ENCODE measurements at places on chromosomes 16 and 17.
A peak's percentile ranks its signal among the peaks of the same experiment; 100 is the strongest.

GRCh38 chr17:30345527-30346075 lies 11.7 kb upstream of the TMIGD1 start:
- DNase-seq, result no peak

- no peak for DNase-seq
Observed at GRCh38 chr17:5533486-5534315, 47.3 kb downstream of the MIS12 start.

- DNase-seq, result no peak
Observed at GRCh38 chr17:80833952-80834892, 157.4 kb upstream of the CHMP6 start.

- no peak for DNase-seq
Observed at GRCh38 chr17:44627513-44628242, 28.6 kb upstream of the MEIOC start.

GRCh38 chr16:74749291-74750055 lies 25.1 kb downstream of the FA2H start:
- DNase-seq, result no peak

GRCh38 chr17:57875290-57876022 lies 25.6 kb upstream of the MRPS23 start:
- DNase-seq, result no peak

- DNase-seq, result no peak
Observed at GRCh38 chr16:4414187-4414917, 2.0 kb downstream of the CORO7 start.

GRCh38 chr17:2695243-2695960 lies 16.2 kb downstream of the CLUH start:
- DNase-seq, result no peak

- no peak for DNase-seq
Observed at GRCh38 chr16:50580180-50580798, 32.1 kb downstream of the NKD1 start.

- no peak for DNase-seq
Observed at GRCh38 chr17:3963237-3964201, 718 bp downstream of the ATP2A3 start.

DNA sequence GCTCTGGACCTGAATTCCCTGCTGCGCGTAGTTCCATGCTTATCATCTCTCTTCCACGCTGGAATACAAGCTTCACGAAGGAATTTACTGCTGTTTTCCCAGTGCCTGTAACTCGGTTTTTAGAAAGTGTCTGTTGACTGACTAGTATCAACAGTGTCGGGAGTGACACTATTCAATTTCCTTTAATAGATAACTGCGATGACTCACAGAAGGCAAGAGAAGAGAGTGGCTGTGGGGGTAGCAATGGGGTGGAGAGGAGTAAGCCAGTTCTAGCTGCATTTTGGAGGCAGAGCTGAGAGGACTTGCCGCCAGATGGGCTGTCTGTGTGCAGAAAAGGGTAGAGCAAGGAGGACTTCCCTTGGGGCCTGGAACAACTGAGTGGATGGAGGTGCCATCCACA lies 25.2 kb downstream of the B4GALNT2 start:
- DNase-seq, result no peak

DNA sequence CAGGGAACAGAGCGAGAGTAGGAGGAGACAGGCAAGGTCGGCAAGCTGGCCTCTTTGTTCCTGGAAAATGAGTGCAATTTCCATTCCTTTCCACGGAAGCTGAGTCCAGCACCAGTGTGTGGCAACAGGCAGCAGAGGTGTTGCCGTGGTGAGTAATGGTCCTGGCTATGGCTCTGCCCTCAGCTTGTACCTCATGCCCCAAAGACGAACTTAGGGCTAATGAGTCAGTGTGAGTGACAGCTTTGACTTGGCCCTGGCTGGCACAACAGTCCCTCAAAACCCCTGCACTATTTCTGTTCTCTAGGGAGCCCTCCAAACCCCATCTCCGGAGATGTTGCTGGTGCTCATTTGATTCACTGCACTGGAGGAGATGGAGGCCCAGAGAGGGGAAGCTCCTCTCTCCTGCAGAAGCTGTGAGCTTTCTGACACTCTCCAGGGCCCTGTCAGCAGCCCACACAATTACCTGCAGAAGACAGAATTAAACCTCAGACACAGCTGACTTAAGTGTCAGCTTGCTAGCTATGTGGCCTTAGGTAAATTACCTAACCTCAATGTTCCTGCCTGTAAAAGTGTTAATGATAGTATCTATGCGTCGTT lies 129.9 kb downstream of the TMEM132E start:
- DNase-seq, result no peak

DNA sequence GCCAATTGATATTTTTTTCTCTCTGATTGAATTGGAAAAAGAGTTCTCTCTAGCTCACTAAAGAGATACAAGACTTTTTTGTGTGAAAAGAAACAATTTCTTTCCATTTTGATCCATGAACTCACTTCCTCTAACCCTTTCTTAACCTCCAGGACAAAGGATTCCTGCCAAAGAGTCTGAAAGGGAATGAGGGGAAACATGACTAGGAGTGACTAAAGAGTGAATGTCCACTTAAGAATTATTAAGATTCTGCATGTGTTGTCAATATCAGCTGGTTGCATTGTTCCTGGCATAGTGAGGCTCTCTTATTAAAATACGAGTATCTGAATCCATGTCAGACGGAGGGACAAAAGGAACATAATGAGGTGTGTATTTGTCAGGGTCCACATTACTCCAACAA lies 344.7 kb downstream of the GRIN2A start:
- no peak for DNase-seq

DNA sequence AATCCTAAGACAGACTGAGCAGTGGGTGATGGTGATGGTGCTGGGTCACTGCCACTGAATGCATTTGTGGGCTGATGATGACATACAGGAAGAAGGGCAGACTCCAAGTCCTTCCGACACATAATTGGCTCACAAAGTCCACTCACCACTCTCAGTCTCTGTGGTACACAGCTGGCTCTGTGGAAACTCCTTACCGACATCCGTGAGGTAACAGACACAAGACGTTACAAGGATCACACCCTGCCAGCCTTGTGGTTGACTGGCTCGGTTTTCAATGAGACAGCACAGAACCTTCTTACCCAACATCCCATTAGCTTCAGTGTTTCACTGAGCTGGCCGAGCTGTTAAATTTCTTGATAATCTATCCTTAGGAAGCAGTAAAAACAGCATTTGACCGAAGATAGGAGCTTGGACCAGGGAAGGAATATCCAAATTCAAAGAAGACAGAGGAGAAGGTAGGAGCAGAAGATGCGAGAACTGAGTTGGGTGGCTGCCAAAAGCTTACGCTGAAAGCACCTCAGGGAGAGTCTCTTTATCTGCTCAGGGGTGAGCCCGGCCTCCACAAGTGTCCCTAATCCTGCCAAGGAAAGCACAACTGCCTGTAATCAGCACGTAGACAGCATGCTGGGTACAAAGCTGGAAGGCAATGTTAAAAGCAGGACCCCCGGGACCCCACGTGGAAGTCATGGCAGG lies 5.5 kb upstream of the MXRA7 start:
- DNase-seq, result no peak

- DNase-seq, result no peak
Observed at GRCh38 chr17:42775534-42776098, 2.4 kb downstream of the VPS25 start.

DNA sequence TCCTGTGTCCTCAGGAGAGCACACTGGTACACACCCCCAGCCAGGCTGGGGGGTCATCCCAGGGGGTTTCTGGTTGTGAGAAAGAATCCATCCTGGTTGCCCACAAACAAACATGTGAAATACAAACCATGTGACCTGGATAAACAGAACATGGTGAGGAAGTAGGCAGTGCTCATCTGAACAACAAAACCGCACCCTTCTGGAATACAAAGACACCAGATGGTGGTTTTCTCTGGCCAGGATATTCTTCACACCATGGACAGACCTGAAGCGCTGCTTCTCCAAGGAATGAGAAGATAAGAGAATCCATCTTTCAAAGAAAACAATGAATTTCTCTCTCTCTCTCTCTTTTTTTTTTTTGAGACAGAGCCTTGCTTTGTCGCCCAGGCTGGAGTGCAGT lies 302.3 kb downstream of the SLC39A11 start:
- DNase-seq, result no peak

GRCh38 chr17:33072421-33073161 lies 80.9 kb downstream of the SPACA3 start:
- no peak for DNase-seq

DNA sequence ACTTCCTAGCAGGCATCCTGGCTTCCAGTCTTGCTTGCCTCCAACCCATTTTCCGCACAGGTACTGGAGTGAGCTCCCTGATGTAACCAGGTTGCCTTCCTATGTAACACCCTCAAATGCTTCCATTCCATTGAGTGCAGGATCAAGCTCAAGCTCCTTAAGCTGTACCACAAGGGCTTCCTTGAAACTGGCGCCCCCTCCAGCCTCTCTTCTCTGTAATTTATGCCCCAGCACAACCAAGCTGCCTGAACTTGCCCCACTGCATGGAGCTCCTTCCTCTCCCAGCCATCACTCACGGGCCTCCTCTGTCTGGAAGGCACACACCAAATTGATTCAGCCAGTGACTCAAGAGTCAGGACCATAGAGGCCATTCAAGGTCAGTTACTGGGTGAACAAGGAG lies 234.8 kb upstream of the RPL38 start:
- DNase-seq, result no peak

- DNase-seq, result no peak
Observed at GRCh38 chr17:72409405-72410002, 288.7 kb downstream of the SOX9 start.

GRCh38 chr16:75258807-75259141 lies 7.3 kb upstream of the BCAR1 start:
- DNase-seq, result no peak

GRCh38 chr17:16936536-16937310 lies 35.2 kb downstream of the TNFRSF13B start:
- no peak for DNase-seq

- no peak for DNase-seq
Observed at GRCh38 chr17:77189148-77189547, 48.4 kb downstream of the SEC14L1 start.

DNA sequence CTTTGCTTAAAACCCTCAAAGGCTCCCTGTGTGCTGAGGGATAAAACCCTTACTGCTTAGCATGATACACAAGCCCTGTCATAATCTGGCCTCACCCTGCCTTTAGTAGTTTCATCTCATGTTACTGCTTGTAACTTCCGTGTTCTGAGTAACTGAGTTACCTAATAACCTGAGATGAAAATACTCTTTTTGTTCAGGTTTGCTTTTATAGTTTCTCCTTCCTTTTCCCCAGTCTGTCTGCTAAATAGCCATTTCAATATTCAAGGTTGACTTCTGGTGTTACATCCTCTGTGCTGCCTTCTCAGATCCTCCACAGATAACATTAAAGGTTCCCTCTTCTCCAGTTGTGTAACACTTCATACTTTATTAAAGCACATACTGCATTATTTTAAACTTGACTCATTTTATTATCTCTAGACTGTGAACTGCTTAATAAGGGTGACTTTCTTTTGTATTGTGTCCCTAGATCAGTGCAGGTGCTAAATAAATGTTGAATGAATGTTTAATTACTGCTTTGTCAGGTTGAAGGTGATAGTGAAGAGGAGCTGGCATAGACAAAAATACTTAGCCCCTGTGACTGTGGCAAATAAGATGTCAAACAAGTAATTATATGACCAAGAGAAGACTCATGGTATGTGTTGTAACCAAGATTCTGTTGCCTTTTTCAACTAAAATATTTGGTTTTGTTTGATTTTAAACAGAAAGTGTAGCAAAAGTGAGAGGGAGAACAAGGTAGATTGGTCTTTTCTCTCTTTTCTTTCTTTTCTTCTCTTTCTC lies 47.8 kb downstream of the NFAT5 start:
- DNase-seq, result peak; percentile 21

- no peak for DNase-seq
Observed at GRCh38 chr16:89958068-89958467, 9.5 kb downstream of the DEF8 start.

- no peak for DNase-seq
Observed at GRCh38 chr16:55499951-55500529, 8.8 kb upstream of the LPCAT2 start.

DNA sequence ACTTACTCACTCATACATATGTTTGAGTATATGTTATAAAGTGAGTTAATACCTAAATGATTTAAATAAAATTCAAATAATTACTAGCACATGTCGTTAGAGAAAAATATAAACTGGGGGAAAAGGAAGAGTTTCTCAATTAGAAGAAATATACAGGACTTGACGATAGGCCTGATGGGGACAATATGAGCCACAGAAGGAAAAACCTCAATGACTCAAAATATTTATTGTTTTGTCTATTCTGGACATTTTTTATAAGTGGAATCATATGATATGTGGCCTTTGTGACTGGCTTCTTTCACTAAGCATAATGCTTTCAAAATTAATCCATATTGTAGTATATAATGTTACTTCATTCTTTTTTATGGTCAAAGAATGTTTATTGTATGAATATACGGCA lies 339.2 kb upstream of the PMFBP1 start:
- no peak for DNase-seq

DNA sequence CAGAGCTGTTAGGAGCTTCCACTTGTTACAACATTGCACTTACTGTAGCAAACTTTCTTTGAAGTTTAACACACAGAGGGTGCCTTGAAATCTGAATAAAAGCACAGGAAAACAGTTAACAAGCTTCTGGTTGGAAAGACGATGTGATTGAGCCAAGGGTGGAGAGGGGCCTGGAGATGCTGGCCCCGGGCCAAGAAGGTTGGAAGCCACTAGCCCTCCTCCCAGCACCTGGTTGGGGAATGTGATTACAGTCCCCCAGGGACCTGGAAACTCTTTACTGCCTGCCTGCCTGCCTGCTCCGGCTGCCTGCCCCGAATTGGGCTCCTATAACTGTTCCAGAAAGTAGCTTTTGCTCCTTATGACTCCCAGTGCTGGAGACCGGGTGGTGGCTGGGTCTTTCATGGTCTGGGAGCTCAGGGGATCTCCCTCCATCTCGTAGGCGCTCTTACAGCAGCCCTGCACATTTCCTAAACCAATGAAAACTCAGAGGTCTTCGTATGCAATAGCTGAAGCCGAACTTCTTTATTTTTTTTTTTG lies 48.0 kb upstream of the ZFHX3 start:
- peak; percentile 26 for DNase-seq

DNA sequence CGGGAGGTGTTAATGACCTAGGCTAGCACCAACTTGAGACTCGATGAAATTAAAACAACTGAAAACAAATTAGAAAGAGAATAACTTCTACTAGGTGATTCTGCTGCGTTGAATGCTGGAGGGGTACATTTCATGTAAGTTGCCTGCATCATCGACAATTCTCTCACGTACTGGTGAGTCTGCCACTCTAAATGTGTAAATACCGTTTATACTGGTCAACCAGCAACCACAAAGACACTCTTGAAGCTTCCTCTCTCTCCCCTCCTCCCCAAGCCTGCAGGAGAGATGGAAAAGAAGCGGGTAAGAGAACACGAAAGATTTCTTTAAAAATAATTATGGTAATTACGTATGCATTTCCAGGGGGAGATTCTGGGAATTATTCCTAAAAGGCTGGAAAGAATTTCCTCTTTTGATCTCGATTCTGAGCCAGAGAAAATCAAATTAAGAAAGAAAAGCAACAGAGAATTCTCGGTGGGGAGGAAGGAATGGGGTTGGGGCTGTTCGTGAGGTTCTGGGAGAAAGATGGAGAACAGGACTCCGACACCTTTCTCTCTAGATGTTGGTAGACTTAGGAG lies 68.6 kb upstream of the MRTFB start:
- DNase-seq, result no peak

All from NCI-H2107 (cell line).